Naive B cell (primary cell): ENCODE measurements at places on chromosomes 7 and 10.

GRCh38 chr7:20696803-20697333, 81.4 kb downstream of the ABCB5 start:
- DNase-seq = no peak

DNA sequence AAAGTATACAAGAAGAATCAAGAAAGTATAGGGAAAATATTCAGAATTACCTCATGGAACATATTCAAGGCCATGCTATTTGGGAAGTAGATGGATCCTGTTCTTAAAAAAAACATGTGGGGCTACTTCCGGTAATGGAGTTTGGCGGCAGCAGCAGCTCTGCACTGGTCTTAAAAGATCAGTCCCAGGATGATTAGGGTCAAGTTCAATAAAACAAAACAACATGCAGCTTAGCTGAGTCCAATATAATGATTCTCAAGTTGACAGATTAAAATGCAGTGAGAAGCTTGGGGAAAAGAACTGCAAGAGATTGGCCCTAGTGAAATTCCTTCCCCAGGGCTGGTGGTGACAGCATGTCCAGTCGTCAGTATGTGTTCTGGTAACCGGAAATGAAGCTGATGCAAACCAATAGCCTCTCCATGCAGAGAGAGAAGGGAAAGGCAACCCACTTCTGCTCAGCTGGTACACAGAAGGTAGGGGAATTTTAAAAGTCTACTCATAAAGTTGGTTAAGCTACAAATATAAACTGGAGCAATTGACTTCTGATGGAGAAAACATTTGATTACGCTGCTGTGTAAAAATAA, 305.1 kb upstream of the IMMP2L start:
- no peak for DNase-seq

GRCh38 chr10:78214955-78215354, 181.3 kb downstream of the RPS24 start:
- no peak for DNase-seq

DNA sequence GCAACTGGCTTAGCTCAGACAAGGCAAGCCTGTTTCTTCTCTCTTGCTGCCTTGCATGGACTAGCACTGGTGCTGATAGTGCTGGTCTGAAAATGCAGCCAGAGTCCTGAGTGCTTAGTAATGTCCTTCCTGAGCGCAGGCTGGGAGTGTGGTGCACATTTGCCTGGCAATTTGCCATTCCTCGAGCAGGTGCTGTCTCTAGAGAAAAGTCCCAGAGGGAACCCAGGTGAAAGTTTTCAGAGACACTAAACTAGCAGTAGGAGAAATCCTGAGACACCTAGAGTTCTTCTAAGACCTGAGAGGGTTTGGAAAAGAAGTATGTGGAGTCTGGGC, 1.9 kb downstream of the SFTPD start:
- DNase-seq = no peak

- no peak for DNase-seq
Observed at GRCh38 chr7:108104324-108104723, 25.8 kb downstream of the LAMB4 start.

GRCh38 chr10:588246-589165, 101.0 kb downstream of the DIP2C start:
- DNase-seq = no peak

- no peak for DNase-seq
Observed at GRCh38 chr7:3551536-3551935, 250.5 kb downstream of the SDK1 start.

- DNase-seq = no peak
Observed at GRCh38 chr10:12716042-12716441, 285.5 kb downstream of the CCDC3 start.

- DNase-seq = no peak
Observed at GRCh38 chr7:129257168-129257567, 32.3 kb downstream of the AHCYL2 start.

DNA sequence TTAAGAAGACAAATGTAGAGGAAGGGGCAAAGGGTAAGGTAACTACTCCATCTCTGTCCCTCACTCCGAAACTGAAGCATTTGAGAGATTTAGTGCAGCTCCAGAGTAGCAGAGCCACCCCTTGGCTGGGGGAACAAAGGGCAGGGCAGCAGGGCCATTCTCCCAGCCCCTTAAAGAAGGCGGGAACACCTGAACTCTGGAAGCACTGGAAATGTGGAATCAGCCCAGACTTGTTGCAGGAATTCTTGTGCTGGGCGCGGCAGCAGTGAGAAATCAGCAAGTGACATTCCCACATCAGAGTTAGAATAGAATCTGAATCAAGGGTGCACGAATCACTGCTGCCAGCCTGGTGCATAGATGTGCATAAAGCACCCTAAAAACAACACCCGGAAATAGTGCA, 34.4 kb upstream of the GRM8 start:
- DNase-seq = no peak

- no peak for DNase-seq
Observed at GRCh38 chr7:130734815-130735716, 1.1 kb upstream of the KLF14 start.

DNA sequence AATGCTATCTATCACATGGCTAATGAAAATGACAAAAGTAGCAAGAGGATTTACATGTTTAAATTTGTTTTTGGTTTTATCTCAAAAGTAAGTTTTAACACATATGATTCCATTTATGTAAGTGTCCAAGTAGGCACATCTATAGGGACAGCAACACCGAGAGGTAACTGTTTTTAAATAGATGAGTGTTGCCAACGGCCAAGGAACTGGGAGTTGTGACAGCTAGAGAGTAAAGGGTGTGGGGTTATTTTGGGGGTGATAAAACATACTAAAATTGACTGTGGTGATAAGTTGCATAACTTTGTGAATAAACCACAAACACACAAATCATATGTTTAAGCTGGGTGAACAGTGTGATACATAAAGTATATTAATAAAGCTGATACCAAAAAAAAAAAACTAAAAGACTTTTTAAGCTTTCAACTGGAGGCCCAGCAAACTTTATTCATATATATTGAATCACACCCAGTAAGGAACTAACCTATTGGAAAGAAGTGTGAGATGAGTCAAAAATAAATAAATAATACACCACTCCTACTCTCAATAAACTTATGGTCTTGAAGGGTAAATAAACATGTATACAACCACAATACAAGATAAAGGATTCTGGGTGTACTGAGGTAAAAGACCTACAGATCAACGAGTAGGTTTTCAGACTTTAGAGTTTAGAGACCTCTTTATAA, 33.0 kb downstream of the LRRC72 start:
- DNase-seq = no peak

GRCh38 chr10:46096446-46096845, 50.4 kb upstream of the MSMB start:
- no peak for DNase-seq

GRCh38 chr7:98360221-98361130, 40.4 kb downstream of the BAIAP2L1 start:
- no peak for DNase-seq

DNA sequence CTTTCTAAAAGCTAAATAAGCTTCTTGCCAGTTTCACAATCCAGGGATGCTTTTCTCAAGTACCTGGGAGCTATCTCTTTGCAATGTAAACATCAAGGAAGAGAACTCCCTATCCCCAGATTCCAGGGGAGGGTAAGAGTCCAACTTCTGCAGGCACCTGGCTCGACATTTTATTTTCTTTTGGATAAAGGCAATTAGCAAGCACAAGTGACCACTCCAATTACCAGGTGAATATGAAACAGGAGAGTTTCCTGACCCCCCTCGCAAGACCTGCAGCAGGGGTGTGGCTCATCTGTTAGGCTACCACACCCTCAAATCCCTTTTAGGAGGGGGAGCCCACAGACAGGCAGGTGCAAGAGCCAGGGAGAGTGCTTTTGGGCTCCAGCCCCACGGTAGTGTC, 28.6 kb upstream of the LANCL2 start:
- no peak for DNase-seq

DNA sequence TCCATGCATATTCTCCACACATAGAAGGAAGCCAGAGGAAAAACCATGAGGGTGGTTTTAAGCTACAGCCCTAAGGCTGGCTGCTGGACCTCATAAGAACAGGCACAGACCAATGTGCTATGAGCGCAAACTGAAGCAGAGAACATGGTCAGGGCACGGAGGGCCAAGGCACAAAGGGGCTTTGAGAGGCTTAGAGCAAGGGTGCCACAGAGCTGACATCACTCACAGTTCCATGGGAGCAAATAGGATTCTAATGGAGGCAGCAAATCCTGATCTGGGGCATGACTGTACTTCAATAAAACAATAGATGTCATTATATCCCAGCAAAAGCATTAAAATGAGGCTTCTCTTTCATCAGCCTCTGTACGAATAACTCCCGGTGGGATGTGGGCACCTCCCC, 162.4 kb downstream of the COBL start:
- DNase-seq = no peak

DNA sequence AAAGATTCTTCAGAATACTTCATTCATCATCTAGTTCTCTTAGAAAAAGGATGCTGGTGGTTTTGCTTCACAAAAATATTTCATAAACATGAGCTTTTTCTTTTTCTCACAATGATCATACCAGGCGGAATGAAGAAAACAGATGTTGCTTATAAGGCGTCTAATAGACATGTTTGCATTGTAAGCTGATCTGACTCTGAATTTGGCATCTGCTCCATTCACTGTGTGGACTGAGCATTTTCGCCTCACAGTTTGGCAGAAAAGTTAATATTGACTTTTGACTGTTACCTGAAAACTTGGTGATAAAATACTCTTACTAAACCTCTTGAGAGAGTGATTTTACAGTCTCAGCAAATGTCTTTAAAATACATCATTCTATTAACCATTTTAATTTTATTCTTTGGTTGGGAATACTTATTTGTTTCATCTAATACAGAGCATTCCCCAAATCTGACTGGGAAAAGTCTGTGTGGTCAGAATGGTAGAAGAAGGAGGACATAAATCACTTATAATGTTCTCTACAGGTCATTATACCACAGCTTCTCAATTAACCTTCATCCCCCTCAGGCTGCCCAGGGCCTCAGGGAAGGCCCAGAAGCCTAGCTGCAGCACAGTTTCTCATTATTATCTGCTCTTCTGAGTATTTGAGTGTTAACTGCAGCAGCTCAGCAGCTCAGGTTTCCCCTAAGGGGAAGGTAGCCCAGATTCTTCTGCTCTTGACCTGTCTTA, 121.6 kb upstream of the KAT6B start:
- no peak for DNase-seq

DNA sequence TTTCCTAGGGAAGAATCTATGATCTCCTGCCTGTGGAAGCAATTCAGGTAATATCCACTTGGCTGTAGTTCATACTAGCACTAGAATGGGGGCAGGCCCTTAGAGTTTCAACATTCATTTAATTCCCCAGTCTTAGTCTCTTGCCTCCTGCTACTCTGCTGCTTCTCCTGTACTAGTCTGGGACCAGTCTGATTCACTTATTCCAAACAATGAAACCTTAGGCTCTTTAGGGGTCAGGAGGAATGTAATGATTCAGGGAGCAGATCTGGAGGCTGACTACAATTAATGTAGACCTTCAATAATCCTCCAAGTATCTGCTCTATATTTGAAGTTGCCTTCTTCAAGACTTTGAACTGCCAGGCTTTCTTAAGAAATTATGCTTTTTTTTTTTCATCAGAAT, 101.8 kb downstream of the GNAT3 start:
- DNase-seq = no peak

GRCh38 chr10:114623661-114624294, 34.3 kb downstream of the ABLIM1 start:
- no peak for DNase-seq

DNA sequence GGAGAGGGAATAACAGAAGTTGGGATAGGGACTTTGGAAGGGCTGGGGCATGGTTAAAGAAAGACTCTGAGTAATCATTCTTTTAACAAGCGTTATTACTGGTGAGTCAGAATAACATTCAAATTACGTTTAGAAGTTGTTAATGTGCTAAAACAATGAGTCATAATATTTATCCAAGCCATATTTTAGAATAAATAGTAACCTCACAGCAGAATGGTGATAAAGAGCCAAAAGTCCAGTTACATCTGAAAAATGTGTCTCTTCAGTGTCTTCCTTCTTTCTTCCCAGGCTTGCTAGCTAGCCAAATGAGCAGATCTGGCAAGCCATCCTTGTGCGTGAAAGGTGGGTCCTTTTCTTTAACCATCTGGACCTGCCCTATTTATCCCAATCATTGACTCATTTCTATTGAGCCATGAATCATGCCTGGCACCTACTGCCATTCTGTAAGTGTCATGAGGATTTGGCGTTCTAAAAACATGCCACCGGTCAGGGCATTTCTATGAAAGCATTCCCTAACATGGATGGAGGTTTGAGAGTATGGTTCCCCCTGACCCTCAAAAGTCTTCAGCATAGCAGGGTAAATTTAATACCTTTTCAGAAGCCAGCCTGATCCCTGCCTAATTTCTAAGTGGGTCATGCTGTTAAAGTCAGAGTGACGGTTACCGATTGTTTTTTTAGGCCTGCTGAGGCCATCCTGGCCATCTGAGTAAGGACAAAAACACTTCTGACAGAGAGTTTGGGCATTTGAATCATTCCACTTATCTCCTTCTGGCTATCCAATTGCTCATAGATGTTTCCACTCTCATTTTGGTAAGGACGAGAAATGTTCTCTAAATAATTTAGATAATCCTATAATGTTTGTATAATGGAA, 26.9 kb downstream of the MYPN start:
- no peak for DNase-seq

DNA sequence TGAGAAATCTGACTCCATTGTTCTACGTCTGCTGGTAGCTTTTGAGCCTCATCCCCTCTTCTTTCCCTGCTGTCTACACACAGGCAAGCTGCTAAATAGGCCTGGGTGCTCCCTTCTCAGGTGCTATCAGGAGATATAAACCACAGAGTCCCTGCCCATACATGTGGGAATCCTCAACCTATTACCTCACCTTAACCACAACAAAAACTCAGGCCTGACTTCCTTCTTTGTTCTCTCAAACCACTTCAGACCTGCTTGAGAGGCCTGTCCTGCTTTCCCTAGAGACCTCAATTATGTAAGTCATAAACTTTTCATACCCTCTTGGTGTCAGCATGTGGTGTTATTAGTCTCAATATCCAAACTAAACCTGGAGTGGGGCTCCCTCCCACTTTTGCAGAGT, 75.0 kb upstream of the MAGI2 start:
- DNase-seq = no peak
